GM13976 (cell line): ENCODE measurements at places on chromosomes 11 and 22.

DNA sequence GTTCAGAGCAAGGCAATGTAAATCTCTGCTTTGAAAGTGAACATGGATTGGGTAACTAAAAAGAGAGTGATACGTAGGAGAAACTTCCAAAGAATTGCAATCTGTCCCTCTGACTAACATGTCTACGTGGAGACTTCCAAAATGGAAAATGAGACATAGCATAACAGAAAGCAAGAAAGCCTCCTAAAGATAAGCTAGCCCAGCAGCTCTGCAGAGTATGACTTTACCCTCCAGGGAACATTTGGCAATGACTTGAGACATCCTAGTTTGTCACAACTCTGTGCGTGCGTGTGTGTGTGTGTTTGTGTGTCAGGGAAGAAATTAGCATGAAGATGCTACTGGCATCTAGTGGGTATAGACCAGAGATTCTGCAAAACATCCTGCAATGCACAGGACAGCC is 817.4 kb downstream of the NTM start:
- DNase-seq = no peak

- peak; percentile 76 for DNase-seq
Observed at GRCh38 chr22:17057959-17058814, 26.6 kb upstream of the IL17RA start.

- DNase-seq = no peak
Observed at GRCh38 chr22:26689513-26690301, 32.3 kb downstream of the MIAT start.

- no peak for DNase-seq
Observed at GRCh38 chr11:128717516-128717915, 23.6 kb downstream of the FLI1 start.

GRCh38 chr11:89147229-89147628 is 30.4 kb upstream of the TYR start:
- no peak for DNase-seq

- DNase-seq = no peak
Observed at GRCh38 chr11:105447936-105448702, 161.8 kb upstream of the GRIA4 start.

GRCh38 chr11:40186437-40187263 is 1272.8 kb downstream of the LRRC4C start:
- no peak for DNase-seq

DNA sequence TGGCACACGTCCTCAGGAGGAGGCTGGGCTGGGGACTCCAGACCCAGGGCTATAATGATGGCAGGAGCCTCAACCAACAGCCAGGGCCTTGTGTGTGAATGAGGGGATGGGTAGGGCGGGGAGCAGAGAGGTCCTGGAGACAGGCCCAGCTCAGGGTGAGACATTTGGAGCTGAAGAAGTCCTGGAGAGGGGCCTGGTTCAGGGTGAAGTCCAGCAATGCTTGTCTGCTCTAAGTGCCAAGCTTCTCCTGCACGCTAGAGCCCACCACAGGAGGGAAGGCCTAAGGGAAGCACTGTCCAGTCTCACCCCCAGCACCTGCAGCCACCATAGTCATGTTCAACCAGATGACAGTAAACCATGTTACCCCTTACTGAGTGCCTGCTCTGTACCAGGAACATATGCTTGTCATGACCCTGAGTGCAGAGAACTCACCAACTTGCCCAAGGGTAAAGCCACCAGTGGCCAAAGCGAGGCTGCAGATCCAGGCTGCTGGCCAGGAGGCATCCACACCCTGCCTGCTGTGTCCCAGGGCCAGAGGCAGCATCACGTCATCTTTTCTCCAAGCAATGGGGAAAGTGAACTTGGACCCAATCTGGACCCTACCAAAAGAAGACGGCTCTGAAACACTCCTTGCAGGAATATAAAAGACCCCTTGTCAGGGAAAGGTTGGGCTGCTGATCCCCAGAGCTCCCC is 24.0 kb downstream of the LMO1 start:
- DNase-seq = no peak
